NCI-H1048 (cell line): ENCODE measurements at places on chromosomes 3 and 15.

DNA sequence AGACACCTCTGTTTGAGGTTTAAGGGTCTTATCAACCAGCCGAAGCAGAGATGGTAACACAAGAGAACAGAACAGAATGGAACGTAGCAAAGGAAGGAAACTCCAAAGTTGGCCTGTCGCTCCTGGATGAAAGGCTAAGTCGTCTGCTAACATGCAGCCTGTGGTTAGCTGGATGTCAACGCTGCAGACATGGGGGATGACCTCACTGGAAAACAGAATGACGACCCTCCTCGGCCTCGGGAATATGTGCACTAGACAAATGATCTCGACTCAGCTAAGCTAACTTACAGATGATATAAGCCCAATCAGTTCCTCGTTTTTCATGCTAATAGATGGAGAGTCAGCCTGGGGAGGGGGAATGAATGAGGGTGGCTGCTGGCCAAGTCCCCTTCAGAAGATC, 177.8 kb upstream of the LRTM1 start:
- DNase-seq = no peak

DNA sequence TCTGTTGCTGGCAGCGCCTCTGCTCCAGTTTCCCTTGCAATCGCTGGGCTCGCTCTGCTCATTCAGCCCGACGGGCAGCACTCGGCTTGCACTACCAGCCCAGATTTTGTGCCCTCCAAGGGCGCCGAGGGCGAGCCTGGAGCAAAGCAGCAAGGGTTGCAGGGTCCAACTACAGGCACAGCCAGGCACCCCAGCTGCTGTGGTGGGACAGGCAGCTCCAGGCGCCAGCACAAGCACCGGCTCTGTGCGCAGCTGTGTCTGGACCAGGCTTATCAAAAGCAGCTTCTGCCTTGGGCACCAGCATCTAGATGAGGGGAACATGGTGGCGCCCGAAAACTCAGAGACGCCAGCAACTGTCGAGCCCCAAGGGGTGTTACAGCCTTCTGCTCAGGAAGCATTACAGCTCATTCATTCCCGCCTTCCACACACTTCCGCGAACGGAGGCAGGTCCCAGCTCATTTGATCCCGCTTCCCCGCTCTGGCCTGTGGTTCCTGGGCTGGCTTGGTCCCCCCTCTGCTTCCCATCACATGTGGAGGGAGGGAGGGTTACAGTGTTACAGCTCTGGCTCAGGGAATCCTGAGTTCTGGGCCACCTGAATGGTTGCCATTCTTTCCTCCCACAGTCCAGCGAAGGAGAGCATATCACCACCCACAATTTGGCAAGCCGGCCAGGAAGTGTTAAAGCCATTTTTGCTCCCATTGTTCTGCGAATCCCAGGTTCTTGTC, 409.9 kb upstream of the ALCAM start:
- DNase-seq = no peak

- DNase-seq = no peak
Measured at GRCh38 chr15:32802286-32802936, 84.6 kb downstream of the GREM1 start.

DNA sequence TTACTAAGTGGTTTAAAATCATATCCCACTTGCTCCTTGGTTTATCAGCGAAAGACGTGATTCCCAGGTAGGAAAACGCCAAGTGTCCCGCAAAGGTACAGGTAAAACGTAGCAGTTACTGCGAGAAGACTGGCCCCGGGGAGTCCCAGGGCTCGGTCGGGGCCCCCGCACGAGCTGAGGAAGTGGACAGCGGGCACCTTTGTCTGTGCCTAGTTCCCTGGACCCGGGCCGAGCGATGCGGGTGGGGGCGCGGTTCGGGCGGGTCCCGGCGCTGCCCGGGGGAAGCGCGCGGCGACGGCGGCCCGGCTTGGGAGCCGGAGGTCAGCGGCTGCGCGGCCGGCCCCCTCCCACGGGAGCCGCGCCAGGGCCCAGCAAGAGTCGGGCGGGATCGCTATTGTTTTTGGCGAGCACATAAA, 864 bp upstream of the NEO1 start:
- DNase-seq = no peak

DNA sequence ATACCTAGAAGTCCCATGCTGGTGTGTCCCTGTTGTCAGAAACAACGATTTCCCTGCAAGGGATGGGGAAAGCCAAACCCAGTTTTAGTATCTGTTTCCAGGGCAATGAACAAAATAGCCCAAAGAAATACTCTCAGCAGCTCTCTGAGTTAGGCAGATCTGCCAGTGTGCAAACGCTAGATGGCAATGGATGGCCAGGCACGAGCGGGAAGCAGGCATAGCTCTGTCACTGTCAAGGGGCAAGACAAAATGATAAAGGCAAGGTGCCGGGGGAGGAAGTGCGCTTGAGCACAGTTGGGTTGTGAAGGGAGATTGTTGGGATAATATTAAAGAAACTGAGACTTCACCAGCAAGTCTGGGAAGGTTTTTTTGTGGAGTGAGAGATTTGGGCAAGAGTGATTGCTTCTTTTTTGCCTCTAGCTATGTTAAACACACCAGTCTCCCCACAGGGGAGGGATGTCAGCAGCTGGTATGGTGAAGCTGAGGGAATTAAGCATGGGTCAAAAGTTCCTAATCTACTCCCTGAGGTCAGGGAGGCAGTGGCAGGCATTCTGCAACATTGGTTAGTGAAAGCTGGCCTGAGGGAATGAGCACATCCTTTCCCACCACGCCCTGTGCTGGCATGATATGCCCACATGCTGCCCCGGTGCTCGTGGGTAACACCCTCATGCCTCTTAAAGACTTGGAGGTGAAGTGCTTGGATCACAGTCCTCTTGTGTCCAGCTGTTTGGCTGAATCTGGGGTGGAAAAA, 117.5 kb downstream of the PDCD6IP start:
- no peak for DNase-seq

- no peak for DNase-seq
Measured at GRCh38 chr3:47652142-47652541, 73.5 kb upstream of the CSPG5 start.
